ENCODE measurements at places on chromosomes 2 and 18. TPM values are rescaled to one million over a fixed set of nuclear protein-coding genes. Genes with fewer than 3 reads are reported as not detected.
A peak's percentile ranks its signal among the peaks of the same experiment; 100 is the strongest.

DNA sequence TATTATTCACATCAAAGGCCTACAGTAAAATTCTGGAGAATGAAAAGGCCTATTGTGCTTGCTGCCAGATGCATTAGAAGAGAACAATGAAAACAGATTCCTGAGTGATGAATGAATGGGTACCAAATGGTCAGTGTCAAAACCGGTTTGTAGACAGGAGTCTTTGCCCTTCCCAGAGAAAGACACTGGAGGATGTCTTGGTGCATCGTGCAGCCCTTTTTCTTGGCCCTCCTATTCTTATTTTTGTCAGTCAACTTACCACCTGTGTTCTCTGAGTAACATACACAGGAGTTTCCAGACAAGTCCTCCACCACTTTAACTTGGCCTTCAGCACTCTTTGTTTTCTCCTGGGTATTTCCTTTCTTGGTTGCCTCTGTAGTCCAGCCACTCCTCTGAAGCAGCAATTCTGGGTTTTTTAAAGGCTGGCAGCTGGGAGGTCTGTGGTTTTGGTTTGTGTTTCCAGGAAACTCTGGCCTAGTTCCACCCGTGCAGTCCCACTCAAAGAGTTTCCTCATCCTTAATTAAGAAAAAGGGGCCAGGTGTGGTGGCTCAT lies 29.4 kb downstream of the PSTPIP2 start:
- DNase-seq: no peak

DNA sequence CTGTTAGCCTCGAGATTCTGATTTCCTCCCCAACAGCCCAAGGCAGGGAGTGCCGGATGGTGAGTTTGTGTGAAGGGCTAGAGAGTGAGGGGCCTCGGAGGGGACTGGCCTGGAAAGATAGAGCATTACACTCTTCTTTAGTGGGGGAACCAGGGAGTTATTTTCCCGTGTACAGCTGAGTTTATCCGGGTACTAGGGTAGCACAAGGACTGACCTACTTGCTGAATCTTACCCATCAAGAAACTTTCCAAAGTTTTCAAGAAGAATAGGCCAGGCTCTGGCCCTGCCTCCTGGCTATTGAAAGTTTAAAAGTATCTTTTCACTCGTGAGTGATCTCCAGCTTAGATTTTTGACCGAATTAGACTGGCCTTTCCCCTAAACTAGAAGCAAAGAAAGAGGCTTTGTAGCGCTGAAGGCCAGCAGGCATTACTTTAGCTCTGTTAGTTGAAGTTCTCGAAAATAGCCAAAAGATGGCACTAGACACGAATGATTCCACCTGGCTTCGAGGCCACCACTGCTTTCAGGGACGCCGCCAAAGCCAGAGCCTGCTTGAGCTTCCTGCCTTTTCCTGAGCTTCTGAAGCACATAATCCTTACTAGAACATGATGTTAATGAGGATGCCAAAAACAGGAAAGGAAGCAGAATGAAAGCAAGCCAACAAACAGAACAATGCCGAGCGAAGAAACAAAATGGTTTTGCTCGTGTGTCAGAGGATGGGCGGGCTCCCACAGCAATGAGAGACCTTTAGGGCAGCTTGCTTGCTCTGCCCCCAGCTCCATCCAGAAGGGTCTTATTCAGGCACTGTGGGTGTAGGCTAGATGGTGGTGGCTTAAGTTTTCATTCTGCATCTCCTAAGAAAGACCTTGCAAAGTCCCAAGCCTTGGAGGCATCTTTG lies 55.8 kb downstream of the TSN start:
- peak; percentile 59 for DNase-seq

DNA sequence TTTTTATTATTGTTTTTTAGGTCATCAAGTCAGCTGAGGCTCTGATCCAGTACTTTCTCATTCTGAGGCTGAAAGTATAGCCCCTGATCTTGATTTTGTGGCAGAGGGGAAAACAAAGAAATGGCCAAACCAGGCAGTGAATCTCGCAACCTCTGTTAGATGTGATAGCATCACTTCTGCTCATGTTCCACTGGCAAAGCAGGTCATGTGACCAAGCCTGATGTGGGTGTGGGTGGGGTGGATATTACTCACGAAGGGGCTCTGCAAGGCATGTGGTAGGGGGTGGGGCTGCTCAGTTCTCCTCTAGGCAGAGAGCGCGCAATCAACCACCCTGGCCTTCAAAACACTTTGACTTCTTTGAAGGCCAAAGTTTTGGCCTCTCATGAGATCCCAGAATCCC lies 254.2 kb downstream of the MYCN start:
- DNase-seq: no peak

The PTPN4 gene
- total RNA-seq: 48.7 TPM

DNA sequence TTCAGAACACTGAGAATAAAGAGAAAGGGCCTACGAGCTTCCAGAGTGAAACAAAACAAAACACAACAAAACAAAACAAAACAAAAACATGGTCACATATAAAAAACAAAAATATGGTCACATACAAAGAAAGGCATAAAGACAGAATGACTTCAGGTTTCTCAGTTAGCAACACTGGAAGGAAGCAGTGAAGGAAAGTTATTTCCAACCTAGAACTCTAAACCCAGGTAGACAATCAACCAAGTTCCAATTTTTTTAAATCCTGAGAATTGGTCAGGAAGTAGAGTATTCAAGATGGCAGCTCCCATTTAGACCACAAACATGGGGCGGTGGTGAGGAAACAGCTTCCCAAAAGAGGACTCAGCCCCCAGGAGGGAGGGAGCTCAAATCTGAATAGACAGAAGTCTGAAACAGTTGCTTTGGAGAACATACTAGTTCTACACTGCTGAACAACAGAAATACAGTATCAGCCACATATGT lies 9.1 kb downstream of the DRC1 start:
- no peak for DNase-seq

The DYTN gene
- total RNA-seq: not detected

The TBR1 gene
- not detected for total RNA-seq

GRCh38 chr2:120267348-120267747 lies 14.7 kb downstream of the RALB start:
- no peak for DNase-seq

DNA sequence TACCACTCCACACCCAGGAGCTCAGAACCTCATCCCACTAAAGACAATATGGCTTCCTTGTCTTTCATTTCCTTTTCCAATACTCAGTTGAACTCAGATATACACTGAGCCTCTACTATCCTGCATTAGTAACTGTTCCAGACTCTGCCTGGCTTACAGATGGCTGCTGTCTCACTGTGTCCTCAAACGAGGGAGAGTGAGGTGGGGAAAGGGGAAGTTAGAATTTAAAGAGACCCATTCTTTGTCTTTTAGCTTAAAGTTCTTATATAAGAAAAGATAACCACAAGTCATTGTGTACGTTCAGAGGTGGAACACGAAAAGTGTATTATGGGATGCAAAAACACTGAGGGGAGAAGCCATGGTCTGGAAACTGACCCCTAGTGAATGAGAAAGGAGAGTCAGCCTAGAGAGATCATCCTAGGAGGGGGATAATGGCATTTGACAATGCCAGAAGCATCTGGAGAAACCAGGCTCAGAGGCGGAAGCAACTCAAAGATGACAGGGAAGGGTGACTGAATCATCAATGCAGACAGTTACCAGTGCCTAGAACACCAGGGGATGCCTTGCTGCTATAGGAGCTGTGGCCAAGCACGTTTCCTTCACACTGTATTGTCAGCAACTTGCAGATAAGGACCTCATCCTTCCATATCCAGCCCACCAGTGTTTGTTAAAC lies 170.7 kb downstream of the CYRIA start:
- DNase-seq: no peak

DNA sequence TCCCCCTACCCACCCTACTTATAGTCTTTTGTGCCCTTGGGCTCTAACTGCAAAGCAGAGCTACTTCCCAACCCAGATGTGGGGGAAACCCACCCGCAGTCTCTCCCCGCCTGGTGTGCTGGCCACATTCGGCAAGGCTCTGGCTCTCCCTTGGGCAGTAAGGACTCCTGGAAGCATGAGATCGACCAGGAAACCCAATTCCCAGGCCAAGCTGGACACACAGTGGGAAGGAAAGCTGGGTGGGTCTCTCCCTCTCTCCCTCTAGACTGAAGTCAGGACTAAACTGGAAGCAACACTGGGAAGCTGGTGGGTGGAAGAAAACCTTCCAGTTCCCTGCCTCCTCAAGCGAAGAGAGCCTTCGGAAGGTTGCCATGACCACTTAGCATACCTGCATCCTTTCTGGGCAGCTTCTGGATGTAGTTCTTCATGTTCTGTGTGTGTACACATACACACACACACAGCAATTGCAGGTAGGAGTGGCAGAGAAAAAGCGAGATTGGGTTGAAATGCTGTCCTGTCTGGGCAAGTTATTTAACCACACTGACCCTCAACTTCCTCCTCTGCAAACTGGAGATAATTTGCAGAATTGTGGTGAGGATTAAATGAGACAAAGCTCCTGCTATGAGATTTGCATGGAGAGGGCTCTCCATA lies 33.9 kb downstream of the ZBTB7C start:
- no peak for DNase-seq

- DNase-seq: no peak
These were observed 178.5 kb downstream of the ERBB4 start for GRCh38 chr2:212360068-212360460.

DNA sequence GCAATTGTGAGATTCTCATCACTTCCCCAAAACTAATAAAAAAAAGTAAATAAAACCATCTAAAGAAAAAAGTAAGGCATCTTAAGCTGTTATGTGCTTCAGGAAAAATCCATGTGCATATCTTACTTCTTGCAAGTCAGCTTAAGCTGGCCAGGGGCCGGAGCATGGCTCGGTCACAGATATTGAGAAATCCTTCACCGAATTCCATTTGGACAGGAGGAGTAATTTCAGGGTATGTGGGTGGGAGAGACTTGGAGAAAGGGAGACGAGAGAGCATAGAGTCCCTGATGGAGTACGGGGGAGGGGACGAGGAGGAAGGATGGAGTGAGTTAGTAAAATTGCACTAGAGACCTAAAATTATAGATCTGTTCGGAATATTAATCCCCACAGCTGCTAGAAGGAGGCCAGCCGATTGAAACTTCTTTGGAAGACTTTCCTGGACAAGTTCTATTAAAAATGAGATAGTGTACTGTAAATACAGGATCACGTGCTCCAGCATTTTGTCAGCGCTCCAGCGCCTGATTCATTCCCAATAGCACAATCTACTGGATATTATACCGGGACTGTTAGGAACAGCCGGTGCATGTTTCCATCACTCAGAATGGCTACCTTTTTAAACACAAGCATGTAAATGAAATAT lies 438.5 kb downstream of the ZNF516 start:
- DNase-seq: no peak

DNA sequence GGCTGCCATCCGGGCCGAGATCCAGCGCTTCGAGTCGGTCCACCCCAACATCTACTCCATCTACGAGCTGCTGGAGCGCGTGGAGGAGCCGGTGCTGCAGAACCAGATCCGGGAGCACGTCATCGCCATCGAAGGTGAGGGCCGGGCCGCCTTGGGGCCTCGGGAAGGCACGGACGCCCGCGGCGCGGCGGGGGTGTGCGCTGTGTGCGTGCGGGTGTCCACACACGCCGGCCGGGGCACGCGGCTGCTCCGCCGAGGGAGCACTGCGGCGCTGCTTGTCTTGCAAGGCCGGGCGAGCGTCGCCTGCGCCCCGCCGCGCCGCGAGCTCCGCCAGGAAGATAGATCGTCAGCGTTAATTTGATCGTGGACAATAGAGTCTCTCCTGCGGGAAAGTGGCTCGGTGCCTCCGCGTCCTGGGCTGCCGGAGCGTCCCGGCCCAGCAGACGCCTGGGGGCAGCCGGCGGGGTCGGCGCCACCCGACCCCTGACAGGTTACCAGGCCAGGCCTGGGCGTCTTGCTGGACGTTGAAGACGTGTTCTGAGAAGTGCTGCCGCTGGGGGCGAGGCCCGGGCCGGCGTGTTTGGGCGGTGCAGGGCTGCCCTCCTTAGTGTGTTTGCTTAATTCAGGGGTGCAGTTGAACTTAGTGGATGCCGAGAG lies 1.0 kb downstream of the AGAP1 start:
- DNase-seq: peak; percentile 50

- no peak for DNase-seq
These were observed 85.4 kb upstream of the EML6 start for GRCh38 chr2:54638103-54638502.

The IHH gene
- total RNA-seq: not detected

DNA sequence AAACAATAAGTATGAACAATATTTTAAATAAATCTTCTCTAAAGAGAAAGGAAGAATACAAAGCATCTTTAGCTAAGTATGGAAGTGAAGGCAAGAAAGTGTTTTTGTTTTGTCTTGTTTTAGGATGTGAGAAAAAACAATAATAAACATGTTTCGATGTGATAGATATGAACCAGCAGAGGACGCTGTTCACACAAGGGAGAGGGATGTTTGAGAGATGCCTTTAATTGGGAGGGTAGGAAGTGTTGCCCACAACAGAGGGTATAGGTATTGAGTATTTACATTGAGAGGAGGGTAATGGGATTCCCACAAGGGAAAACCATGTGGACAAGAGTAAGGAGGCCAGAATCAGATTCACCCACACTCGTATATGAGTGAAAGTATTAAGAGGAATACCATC lies 55.1 kb downstream of the CDH19 start:
- no peak for DNase-seq
